Effector memory CD8-positive, alpha-beta T cell (primary cell): ENCODE measurements at places on chromosomes 11 and 22.
A peak's percentile ranks its signal among the peaks of the same experiment; 100 is the strongest.

DNA sequence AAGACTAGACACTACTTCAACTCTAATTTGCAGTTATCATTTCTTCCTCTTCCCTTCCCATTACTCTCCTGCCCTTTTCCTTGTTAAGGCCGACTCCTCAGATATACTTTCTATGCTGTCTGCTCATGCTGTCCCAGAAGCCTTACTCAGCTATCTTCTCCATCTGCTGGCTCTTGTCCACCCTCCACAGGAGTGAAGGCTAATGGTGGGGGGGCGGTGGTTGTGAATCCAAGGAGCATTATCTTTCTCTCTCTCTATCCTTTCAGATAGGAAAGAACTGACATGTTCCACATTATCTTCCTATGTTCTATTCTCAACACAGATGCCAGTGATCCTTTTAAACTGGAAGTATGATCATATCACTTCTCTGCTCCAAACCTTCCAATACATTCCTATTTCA is 37.4 kb downstream of the USP28 start:
- no peak overlapping the region for H3K27ac ChIP-seq
- no peaks in the 10 kb centered on the region for H3K27me3 ChIP-seq
- peaks cover 16% of the 10 kb centered on the region for H3K4me1 ChIP-seq

DNA sequence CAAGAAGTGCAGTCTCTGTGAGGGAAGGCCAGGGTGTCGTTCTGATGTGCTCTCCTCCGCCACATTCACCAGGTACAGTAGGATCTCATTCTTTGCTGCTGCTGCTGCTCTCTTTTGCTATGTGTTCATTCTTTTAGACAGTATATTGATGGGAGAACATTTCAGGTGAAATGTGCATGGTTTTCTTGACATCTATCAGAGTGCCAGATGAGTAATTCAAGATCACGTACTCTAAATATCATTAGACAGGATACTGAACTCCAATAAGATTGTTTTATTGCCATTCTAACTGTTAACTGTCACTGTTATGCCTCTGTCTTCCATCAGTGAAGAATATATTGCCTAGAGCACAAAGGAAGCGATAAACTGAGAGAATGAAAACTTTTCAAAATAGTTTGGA is 771.0 kb upstream of the ARHGAP42 start:
- H3K4me1 ChIP-seq = no peaks in the 10 kb centered on the region
- H3K27me3 ChIP-seq = no peaks in the 10 kb centered on the region
- no peak overlapping the region for H3K4me3 ChIP-seq
- no peak for DNase-seq

- no peak overlapping the region for H3K4me3 ChIP-seq
- no peak for DNase-seq
- peaks cover 94% of the 10 kb centered on the region for H3K27me3 ChIP-seq
- H3K27ac ChIP-seq = no peak overlapping the region
Observed at GRCh38 chr11:64536997-64537396, 54.0 kb upstream of the SLC22A12 start.

DNA sequence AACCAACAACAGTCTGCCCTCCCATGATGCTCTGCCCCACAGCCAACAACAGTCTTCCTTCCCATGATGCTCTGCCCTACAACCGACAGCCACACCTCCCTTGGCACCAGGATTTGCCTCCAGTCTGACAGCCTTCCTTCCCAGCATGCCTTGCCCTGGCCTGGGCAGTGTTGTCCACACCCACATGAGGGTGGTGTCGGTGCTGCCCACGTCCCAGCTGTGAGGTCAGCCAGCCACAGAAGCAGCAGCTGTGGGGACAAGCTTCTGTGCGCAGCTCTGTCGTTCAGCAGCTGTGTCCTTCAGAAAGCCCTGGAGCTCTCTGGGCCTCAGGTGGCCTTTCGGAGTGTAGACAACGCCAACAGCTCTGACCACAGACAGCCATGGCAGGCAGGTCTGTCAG is 1378.9 kb downstream of the BRD1 start:
- H3K4me3 ChIP-seq = no peak overlapping the region
- no peak overlapping the region for H3K27ac ChIP-seq
- no peaks in the 10 kb centered on the region for H3K36me3 ChIP-seq
- no peaks in the 10 kb centered on the region for H3K4me1 ChIP-seq
- peaks cover 28% of the 10 kb centered on the region for H3K27me3 ChIP-seq

GRCh38 chr11:87122852-87123251 is 85.1 kb downstream of the TMEM135 start:
- no peak for DNase-seq
- no peak overlapping the region for H3K27ac ChIP-seq
- H3K4me1 ChIP-seq = peaks cover 12% of the 10 kb centered on the region
- H3K27me3 ChIP-seq = no peaks in the 10 kb centered on the region
- peaks cover 3% of the 10 kb centered on the region for H3K36me3 ChIP-seq

GRCh38 chr11:118649941-118650340 is 29.5 kb downstream of the TREH start:
- peaks cover 8% of the 10 kb centered on the region for H3K4me1 ChIP-seq
- no peak for DNase-seq
- H3K36me3 ChIP-seq = no peaks in the 10 kb centered on the region
- H3K27me3 ChIP-seq = no peaks in the 10 kb centered on the region
- no peak overlapping the region for H3K27ac ChIP-seq
- H3K4me3 ChIP-seq = no peak overlapping the region

- no peak overlapping the region for H3K27ac ChIP-seq
- no peaks in the 10 kb centered on the region for H3K4me1 ChIP-seq
- H3K27me3 ChIP-seq = no peaks in the 10 kb centered on the region
- no peaks in the 10 kb centered on the region for H3K36me3 ChIP-seq
Observed at GRCh38 chr11:28760676-28761390, 652.6 kb downstream of the METTL15 start.

DNA sequence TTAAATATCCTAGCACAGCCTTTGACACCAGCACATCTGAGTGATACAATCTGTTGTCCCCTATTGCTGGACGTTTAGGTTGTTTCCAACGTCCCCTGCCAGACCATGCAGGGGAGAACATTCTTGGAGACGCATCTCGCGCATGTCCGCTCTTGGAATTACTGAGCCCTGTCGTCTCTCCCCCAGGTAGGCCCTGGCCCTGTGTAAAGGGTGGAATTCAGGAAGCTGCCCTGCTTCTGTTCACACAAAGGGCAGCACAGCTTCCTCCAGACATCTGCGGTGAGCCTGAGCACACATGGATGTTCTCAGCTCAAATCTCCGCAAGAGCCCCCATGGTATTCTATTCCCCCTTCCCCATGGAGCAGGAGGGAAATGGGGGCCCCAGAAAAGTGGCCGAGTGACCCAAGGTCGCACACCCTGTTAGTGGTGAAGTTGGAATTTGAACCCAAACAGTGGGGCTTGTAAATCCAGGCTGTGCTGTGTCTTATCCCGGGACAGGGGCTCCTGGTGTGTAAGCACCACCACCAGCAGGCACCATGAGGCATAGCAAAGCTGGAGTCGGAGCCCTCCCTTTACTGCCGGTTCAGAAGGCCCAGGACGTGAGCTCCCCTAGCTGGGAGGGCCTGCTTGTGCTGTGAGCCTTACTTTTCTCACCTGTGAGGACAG is 5.0 kb upstream of the FGF19 start:
- H3K4me1 ChIP-seq = peaks cover 19% of the 10 kb centered on the region
- no peak overlapping the region for H3K4me3 ChIP-seq
- H3K36me3 ChIP-seq = no peaks in the 10 kb centered on the region
- DNase-seq = no peak

DNA sequence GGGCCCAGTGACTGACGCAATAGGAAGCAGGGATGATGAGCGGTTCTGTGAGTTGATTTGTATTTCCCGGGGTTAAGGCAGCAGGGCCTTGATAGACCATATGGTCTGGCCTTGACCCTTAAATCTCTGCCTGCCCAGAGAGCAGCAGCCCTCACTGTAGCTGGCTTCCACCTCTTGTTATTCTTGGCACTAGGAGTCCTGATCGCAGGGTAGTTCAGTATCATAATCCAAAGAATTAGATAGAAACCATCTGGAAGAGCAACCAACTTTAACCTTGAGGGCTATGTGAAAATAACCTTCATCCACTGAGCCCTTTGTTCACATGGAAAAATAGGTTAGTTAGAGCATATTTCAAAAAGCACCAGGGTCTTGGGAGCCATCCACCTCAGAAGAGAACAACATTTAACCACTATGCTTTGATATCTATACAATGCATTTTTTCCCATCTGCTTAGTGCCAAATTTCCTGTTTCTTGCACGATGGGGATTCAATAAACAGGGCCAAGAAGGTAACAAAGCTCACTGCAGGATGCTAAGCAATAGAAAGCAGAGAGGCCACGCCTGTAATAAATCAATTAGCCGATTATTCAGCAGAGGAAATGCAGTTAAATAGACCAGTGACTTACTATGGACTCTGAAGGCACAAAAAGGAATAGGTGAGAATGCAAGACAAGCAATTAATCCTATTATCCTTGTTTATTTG is 761.3 kb downstream of the OPCML start:
- no peaks in the 10 kb centered on the region for H3K4me1 ChIP-seq
- no peak overlapping the region for H3K4me3 ChIP-seq
- no peaks in the 10 kb centered on the region for H3K36me3 ChIP-seq
- no peak overlapping the region for H3K27ac ChIP-seq
- H3K27me3 ChIP-seq = no peaks in the 10 kb centered on the region
- DNase-seq = no peak

- H3K4me1 ChIP-seq = peaks cover 10% of the 10 kb centered on the region
- no peaks in the 10 kb centered on the region for H3K36me3 ChIP-seq
- H3K27me3 ChIP-seq = no peaks in the 10 kb centered on the region
- H3K27ac ChIP-seq = peak overlapping the region; percentile 54
- no peak overlapping the region for H3K4me3 ChIP-seq
Observed at GRCh38 chr22:44051358-44051757, 27.3 kb downstream of the PARVB start.

GRCh38 chr11:125313271-125314219 is 149.0 kb downstream of the PKNOX2 start:
- no peak overlapping the region for H3K27ac ChIP-seq
- H3K27me3 ChIP-seq = peaks cover 50% of the 10 kb centered on the region
- H3K36me3 ChIP-seq = no peaks in the 10 kb centered on the region
- no peaks in the 10 kb centered on the region for H3K4me1 ChIP-seq
- no peak for DNase-seq
